SK-MEL-5 (cell line): ENCODE measurements at places on chromosomes 4 and X.

GRCh38 chr4:99668472-99668871, 10.8 kb upstream of the C4orf54 start:
- no peak for DNase-seq

GRCh38 chr4:86500527-86500926, 93.6 kb upstream of the PTPN13 start:
- DNase-seq = no peak

GRCh38 chr4:86101841-86102240, 258.0 kb downstream of the MAPK10 start:
- DNase-seq = no peak

GRCh38 chr4:25904748-25905082, 9.3 kb upstream of the SMIM20 start:
- no peak for DNase-seq

- DNase-seq = no peak
Observed at GRCh38 chrX:68989865-68990606, 161.2 kb downstream of the EFNB1 start.

- DNase-seq = no peak
Observed at GRCh38 chr4:20393486-20394100, 141.9 kb downstream of the SLIT2 start.

DNA sequence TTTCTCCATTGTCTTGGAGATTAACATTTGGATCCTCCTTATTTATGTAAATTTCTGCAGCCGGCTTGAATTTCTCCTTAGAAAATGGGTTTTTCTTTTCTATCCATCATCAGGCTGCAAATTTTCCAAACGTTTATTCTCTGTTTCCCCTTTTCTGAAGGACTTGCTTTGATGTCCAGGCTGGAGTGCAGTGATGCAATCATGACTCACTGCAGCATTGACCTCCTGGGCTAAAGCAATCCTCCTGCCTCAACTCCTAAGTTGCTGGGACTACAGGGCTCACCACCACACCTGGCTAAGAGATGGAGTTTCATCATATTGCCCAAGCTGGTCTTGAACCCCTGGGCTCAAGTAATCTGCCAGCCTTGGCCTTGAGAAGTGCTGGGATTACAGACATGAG, 144.0 kb upstream of the ZXDB start:
- no peak for DNase-seq

GRCh38 chr4:76962406-76963130, 13.0 kb downstream of the SEPTIN11 start:
- DNase-seq = no peak

- DNase-seq = no peak
Observed at GRCh38 chr4:147488556-147488955, 7.7 kb downstream of the EDNRA start.

GRCh38 chrX:149010853-149011224, 494.3 kb downstream of the IDS start:
- no peak for DNase-seq

DNA sequence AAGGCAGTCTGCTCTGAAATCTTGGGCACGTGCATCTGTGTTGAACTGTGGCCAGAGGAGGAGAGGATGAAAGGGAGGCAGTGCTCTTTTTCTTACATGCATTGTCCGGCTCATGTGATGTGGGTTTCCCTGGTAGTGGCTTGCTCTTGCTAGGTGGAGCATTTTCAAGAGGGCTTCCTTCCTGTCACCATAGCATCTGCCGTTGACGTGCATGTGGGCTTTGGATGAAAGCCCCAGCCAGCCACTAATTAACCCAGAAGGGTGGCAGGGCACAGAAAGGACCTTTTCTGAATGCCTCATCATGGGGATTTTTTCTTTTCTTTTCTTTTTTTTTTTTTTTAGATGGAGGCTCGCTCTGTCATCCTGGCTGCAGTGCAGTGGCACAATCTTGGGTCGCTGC, 121.3 kb downstream of the GPR143 start:
- no peak for DNase-seq

GRCh38 chrX:53317365-53318069, 36.1 kb upstream of the IQSEC2 start:
- DNase-seq = peak; percentile 57

GRCh38 chr4:111943796-111944203, 201.5 kb upstream of the FAM241A start:
- DNase-seq = peak; percentile 79

GRCh38 chr4:184816962-184817361, 8.8 kb downstream of the ACSL1 start:
- DNase-seq = no peak

- no peak for DNase-seq
Observed at GRCh38 chr4:177163532-177163931, 146.1 kb upstream of the NEIL3 start.

GRCh38 chr4:158775091-158775651, 6.3 kb downstream of the FNIP2 start:
- peak; percentile 7 for DNase-seq

DNA sequence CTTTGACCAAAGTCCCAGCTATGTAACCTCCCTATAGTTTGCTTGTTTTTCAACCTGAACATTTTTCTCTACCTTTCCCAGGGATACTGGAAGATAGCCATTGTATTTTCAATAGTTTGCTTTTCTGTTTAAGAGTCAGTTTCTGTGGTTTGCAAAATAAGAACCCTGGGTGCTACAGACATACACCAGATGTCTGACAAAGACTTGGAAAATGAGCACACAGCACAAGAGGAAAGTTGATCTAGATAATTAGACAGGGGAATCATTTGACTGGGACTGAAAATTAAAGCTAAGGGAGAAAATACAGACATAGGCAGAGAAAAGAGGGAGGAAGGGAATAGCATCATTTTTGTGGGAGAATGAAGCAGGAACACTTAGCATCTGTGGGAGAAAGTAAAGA, 218.3 kb upstream of the CNKSR2 start:
- DNase-seq = no peak

- no peak for DNase-seq
Observed at GRCh38 chrX:139120760-139121159, 409.2 kb upstream of the FGF13 start.

DNA sequence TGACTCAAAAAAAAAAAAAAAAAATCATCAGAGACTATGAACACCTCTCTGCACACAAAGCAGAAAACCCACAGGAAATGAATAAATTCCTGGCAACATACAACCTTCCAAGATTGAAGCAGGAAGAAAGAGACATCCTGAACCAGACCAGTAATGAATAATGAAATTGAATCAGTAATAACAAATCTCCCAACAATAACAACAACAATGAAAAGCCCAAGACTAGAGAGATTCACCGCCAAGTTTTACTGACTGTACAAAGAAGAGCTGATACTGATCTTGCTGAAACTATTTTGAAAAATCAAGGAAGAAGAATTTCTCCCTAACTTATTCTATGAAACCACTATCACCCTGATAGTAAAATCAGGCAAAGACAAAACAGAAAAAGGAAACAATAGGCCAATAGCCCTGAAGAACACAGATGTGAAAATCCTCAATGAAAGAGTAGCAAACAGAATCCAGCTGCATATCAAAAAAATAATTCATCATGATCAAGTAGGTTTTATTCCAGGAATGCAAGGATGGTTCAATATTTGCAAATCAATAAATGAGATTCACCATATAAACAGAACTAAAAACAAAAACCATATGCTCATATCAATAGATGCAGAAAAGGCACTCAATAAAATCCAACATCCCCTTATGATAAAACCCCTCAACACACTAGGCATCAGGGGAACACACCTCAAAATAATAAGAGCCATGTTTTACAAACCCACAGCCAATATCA, 31.0 kb upstream of the PLK4 start:
- no peak for DNase-seq

DNA sequence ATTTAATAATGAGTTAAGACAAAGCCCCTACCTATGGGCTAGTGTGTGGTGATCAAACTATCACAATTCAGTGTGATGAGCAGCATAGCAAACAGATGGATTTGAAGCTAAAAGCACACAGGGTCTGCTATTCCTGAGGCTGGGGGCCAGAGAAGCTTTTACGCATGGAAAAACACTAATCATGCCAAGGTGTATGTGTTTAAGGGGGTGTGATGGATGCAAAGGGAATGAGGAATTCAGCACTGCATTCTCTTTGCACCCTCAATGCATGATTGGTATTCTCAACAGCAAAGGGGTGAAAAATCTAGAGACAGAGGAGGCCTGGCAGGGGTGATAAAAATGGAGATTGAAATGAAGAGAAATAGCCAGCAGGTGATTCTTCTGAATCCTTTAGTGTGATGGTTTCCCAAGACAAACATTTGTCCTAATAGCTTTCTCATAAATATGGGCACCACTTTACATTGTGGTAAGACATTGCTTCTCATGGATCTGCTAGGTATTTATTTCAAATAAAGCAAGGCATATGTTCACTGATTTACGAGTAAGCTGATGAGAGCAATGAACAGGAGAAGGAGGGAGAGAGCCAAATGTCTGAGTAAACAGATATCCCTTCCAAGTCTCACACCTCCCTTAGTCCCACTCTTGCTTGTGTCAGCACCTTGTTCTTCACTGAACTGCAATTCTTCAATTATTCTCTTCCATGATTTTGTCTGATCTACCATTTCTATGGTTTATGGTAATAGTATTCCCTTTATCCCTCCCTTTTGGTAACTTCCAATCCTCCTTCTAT, 15.7 kb downstream of the C1QTNF7 start:
- DNase-seq = no peak

DNA sequence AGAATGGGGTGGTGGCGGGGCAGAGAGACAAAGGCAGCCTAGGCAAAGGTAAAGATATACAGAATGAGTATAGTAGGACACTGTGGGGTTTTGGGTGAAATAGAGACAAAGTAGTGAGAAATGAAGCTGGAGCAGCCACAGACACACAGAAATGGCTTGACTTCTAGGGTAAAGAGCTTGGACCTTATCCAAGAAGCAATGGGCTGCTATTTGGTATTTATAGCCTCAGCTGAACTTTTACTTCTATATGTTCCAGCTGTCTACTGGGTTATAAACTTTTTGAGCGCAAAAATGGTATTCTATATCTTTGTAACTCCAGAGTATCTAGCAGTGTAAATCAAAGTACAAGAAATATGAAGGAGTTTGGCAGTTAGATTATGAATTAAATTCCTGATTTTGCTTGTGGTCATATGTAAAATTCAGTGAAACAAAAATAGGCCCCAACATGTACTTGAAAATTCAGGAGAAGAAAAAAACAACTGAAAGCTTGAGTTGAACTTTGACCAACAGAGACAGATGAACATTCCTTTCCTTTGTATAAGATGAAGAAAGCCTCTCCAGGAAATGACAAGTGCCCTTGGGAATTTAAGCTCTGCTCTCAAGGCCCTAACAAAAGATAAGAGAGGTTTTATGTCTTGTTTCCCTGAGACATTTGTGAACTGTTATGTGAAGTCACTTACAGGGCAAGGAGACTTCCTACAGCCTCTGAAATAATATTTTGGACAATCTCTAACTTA, 354.1 kb downstream of the CHIC1 start:
- peak; percentile 52 for DNase-seq

DNA sequence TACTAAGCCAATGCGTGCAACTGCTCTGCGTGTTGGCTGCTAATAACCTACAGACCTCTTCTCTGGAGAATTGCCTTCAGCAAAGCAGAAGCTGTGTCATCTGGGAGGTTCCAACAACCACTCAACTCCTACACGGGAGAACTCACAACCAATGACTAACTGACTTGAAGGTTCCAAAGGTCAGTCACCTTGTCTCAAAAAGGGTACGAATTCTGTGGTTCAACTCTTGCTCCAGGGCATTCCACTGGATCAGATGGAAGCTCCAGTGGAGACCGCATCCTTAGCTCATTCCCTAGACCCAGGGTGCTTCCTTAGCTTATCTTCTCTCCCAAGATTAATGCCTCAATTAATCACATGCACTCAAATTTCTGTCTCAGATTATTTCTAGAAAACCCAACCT, 222.7 kb downstream of the CHIC2 start:
- DNase-seq = no peak

GRCh38 chr4:27293831-27294230, 433.2 kb downstream of the STIM2 start:
- DNase-seq = no peak

DNA sequence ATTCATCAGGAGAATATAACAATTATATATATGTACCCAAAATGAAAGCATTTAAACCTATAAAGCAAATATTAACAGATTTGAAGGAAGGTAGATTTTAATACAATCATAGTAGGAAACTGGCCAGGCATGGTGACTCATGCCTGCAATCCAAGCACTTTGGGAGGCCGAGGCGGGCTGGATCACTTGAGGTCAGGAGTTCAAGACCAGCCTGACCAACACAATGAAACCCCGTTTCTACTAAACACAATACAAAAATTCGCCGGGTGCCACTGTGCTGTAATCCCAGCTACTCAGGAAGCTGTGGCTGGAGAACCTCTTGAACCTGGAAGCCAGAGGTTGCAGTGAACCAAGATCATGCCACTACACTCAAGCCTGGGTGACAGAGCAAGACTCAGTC, 118.3 kb downstream of the KCNIP4 start:
- no peak for DNase-seq

GRCh38 chr4:40564815-40565483, 64.7 kb downstream of the RBM47 start:
- DNase-seq = no peak

DNA sequence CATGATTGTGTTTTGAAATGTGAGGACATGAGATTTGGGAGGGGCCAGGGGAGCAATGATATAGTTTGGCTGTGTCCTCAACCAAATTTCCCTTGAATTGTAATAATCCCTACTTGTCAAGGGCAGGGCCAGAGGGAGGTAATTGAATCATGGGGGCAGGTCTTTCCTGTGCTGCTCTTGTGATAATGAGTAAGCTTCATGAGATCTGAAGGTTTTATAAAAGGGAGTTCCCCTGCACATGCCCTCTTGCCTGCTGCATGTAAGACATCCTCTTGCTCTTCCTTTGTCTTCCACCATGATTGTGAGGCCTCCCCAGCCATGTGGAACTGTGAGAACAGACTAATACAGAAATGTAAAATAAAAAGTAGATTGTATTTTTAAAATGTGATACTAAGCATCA, 1294.9 kb downstream of the ADGRL3 start:
- peak; percentile 10 for DNase-seq

DNA sequence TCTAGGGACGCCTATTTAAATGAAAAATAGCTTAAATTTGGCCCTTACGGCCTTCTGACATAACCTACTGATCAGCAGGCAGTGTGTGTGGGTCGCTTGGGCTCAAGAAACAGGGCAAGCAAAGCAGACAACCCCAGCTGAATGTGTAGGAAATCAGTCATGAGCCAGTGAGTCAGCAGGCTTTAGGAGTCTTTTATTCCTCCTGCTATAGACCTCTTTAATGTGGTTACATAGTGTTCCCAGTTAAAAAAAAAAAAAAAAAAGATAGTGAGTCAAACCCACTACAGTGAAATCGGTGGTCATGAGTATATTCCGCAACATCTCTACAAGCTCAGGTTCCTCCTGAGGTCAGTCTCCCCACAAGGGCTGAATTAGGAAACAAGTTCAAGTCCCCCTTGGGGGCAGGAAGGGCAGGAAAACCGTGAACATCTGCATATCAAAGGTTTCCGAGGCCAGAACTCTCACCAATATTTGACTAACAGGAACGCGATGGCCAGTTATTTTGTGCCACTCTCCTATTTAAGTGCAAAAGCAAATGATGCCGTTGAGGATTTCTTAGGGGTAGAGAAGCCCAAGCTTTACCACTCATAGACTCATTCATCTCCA, 32.7 kb downstream of the ACSL1 start:
- DNase-seq = peak; percentile 97
